Kasumi-1 (cell line): ENCODE measurements at places on chromosomes 11 and 22.

DNA sequence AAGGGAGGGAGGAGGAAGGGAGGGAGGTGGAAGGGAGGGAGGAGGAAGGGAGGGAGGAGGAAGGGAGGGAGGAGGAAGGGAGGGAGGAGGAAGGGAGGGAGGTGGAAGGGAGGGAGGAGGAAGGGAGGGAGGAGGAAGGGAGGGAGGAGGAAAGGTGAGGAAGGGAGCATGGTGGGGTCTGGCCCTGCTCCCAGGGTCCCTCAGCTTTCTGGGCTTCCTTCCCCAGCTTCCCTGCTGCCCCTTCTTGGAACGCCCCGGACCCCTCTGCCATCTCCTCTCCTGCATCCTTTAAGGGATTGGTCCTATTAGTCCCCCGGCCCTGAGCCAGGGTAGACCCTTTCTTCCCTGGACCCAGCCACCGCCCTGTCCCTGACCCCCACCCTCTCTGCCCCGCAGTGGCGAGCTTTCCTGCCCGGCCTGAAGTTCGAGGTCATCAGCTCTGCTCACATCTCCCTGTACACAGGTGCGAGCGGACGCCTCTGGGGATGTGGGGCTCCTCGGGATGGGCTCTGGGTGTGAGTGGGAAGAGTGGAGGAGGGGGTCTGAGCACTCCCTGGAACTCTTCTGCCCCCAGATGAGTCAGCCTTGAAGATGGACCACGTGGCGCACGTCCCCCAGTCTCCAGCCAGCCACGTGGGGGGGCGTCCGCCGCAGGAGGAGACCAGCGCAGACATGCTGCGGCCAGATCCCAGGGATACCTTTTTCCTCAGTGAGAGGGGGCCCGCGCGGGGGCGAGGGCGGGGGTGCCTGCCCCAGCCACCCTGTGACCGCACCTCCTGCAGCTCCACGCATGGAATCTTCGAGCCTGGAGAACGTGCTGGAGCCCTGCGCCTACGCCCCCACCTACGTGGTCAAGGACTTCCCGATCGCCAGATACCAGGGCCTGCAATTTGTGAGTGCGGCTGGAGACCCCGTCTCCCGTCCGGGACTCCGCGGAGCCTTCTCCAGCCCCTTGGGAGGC is 6.0 kb downstream of the B4GALNT4 start:
- DNase-seq, result no peak

- no peak for DNase-seq
Measured at GRCh38 chr11:44510372-44510771, 55.1 kb upstream of the CD82 start.

DNA sequence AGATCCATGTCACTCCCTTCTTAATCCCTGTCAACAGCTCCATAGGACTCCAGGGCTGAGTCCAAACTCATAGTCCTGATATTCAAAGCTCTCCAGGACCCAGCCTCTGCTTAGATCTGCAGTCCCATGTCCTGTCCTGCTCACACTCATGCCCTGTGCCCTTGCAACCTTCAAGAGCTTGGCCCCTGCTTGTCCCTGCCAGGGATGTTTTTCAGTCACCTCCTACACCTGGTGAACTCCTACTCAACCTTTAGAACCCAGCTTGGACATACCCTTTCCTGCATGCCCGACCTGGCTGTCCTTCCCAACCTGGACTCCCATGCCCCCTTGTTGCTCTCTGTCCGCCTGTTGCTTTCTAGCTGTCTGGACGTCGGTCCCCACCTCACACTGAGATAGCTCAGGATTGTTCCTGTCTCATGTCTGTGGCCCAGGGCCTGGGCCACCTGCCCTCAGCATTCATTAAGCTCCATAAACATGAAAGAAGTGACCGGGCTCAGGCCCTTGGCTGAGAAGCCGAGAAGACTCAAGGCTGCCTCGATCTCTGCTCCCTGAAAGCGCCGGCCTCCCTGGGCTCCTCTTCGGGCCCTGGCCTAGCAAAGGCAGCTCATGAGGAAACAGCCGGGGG is 48.8 kb upstream of the RTL6 start:
- no peak for DNase-seq

- DNase-seq, result no peak
Measured at GRCh38 chr11:12386309-12386708, 8.9 kb downstream of the PARVA start.

- DNase-seq, result no peak
Measured at GRCh38 chr11:23778971-23779370, 717.9 kb upstream of the LUZP2 start.
